AML-193 (cell line): ENCODE measurements at places on chromosomes 5 and 9.

DNA sequence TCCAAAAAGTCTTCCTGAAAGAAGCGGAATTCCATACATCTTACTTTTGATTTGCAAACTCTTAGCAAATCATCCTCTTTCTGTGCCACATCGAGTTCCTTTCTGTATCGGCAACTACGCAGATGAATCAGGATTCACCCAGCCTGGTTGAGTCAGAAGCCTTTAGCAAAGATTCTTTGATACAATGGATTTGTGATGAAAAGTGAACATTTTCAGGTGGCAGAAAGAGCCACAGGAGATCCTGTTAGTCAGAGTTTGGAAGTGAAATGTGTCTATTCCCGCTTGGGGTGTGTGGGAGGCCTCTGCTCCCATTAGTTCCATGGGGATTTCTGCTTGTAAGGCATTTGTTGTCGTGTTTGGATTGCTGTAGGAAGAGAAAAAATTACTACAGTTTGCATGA, 351.8 kb upstream of the WWC1 start:
- no peak for DNase-seq

DNA sequence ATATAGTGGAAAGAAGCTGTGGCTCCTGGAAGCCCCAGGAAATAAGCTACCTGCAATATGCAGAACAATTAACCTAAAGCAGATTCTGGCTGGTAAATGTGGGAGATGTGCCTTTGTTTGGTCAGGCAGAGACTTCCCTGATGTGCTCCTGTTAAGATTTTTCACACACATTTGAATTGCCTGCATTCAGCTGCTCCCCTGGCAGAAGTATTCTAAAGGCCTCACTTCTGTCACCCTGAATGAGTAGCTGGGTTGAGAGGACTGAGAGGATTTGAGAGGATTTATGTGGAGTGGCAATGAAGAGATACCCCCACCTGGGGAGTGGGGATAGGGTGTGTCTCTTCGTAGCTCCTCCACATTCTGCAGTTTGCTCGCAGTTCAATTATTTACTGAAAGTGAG, 130.5 kb downstream of the ST8SIA4 start:
- no peak for DNase-seq

DNA sequence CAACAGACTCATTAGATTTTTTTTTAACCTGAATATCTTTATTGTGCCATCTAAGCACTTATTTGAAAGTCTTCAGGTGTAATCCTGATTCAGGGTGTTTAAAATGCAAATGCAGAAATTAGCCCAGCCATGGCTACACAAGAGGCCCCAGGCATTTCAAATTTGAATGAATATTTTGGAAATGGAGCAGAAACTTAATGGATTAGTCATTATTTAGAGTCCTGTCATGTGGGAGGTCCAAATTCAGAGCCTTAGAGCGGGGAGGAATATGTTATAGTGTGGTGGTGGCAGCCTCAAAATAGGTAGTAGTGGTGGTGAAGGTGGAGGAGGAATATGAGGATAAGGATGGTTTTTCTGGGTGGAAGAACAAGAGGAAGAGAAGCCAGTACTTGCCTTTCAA, 567.0 kb downstream of the RAB3C start:
- DNase-seq, result no peak

- DNase-seq, result no peak
Observed at GRCh38 chr5:26026044-26026443, 1012.3 kb downstream of the CDH9 start.

DNA sequence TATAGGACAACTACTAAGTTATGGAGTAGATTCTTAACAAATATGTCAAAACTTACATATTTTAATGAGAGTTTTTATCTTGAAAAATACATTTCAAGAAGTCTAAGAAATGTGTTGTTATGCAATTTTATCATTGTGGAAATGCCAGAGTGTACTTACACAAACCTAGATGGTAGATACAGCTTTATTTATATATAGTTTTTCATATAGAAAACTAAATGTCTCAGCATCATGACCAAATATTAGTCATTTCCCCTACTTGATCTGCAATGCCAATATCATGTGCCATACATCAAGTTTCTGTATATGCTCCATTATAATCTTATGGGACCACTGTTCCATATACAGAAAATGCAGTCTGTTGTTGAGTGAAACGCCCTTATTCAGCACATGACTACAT, 28.7 kb downstream of the CAST start:
- DNase-seq, result no peak

DNA sequence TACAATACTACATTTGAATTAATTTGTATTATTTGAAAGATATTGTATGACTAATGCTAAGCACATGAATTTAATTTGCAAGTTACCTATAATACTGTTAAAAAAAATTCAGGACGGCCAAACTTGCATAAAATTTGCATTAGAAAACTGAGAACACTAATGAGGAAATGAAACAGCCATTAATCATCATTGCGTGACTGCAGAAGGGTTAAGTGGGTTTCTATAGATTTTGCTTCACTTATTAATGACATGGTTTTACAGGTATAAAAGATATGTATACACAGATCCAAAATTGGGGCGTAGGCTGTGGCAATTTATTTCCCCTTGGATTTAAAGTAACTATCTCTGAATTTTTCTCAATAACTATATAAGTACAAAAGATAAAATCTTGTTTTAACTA, 882.6 kb downstream of the PTPRD start:
- DNase-seq, result no peak

GRCh38 chr5:89817841-89818240, 591.7 kb downstream of the CETN3 start:
- DNase-seq, result no peak

GRCh38 chr5:66769839-66770617, 173.8 kb downstream of the MAST4 start:
- no peak for DNase-seq

GRCh38 chr5:41445937-41446563, 64.4 kb downstream of the PLCXD3 start:
- no peak for DNase-seq

DNA sequence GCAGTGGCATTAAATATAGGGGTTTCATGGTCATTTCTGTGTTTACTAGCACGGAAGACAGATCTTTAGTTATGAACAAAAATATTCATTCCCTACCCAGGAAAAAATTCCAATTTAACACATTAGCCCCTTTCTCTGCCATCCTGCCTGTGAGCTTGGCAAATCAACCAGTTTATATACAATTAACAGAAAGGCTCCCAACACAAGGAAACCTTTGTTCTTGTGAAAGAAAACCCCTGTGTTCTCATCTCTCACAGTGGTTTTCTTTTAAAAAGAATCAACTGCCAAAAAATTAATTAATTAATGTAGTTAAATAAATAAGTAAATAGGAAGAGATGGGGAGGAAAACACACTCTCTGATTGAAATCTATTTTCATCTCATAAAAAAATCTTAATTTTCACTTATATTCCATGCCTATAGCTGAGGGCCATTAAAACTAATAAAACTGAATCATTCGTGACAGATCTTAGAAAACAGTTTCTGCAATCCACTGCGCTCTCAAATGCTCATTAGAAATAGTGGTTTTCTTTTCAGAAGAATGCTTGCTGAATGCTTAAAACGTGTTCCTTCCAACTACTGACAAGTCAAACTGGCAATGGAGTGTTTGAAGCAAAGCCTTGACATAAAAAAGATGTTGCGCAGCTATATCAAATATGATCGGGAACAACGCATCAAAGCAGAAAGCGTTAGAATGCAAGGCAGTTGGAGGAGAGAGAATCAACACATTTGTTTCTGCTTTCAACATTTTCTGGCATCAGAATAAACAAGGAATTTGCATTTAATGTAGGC, 387.7 kb downstream of the TLR4 start:
- no peak for DNase-seq

DNA sequence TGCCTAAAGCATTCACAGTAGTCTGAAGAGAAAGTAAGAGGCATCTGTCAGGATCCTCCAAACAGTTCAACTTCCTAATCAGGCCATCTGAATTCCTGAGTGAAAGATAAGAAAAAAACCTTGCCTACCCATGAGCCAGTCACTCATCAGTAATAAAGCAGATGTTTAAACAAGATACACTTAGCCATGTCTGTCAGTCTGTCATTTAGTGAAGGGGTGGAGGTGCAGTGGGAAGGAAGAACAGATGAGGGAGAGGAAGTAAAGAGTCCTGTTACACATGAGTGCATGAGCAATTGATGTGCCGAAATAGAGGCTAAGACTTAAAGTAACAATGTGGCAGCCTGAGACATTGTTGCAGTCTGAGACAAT, 29.9 kb upstream of the DMRTA1 start:
- no peak for DNase-seq

- DNase-seq, result no peak
Observed at GRCh38 chr9:86577420-86578333, 223.5 kb upstream of the TUT7 start.

DNA sequence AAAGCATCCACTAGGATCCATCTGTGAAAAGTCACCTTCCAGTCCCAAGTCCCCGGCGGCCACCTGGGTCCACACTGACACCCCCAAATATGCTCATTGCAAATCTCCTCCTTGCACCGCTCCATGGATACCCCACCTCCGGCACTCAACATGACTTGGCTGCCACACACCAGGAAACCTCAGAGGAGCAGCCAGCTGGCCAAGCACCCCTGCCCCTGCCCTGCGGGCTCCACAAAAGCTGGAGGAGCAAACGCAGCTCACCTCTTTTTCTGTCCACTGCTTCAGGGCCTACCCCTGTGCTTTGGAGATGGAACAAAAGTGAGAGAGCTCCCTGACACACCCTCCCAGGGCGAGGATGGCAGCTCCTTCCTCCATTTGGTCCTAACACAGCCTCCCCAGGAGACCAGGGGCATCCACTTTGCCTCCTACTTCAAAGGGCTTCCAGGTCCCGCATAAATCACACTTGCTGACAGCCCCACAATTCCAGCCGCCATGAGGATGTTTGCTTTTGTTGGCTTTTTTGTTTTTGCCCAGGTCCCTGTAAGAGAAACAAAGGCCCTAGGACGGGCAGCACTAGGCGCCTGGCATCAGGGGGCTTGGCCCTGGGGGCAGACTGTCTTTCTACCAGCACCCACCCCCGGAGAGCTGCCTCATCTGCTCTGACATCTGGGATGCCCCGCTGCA, 14.8 kb downstream of the ROR2 start:
- no peak for DNase-seq

GRCh38 chr9:70049672-70050271, 6.1 kb downstream of the MAMDC2 start:
- no peak for DNase-seq

DNA sequence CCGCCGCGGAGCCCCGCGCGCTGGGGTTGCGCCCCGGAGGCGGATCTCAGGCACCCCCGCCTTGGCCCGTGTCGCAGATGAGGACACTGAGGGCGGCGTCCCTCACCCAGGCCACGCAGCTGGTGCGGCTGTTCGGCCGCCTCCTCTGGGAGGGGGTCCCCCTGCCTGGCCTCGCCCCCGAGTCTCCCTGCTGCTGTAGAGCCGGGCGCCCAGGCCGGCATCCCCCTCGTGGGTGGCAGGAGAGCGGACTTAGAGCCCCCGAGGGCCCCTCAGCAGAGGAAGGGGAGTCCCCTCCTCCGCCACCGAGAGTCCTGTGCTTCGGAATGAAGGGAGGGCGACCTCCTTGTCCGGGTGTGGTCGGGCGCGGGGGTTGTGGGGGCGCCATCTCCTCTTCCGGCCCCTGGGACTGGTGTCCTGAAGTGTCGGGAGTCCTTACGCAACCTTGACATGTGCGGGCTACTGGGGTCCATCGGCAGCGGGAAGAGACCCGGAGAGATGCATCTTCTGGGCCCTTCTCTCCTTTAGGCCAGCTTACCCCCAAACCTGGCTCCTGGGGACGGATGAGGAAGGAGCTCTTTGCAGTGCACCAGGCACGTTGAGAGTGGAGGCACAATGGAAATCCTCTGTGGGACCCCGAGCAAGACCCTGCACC, 11.7 kb upstream of the EXOSC2 start:
- DNase-seq, result no peak

GRCh38 chr9:70532716-70533115, 118.3 kb upstream of the KLF9 start:
- no peak for DNase-seq

DNA sequence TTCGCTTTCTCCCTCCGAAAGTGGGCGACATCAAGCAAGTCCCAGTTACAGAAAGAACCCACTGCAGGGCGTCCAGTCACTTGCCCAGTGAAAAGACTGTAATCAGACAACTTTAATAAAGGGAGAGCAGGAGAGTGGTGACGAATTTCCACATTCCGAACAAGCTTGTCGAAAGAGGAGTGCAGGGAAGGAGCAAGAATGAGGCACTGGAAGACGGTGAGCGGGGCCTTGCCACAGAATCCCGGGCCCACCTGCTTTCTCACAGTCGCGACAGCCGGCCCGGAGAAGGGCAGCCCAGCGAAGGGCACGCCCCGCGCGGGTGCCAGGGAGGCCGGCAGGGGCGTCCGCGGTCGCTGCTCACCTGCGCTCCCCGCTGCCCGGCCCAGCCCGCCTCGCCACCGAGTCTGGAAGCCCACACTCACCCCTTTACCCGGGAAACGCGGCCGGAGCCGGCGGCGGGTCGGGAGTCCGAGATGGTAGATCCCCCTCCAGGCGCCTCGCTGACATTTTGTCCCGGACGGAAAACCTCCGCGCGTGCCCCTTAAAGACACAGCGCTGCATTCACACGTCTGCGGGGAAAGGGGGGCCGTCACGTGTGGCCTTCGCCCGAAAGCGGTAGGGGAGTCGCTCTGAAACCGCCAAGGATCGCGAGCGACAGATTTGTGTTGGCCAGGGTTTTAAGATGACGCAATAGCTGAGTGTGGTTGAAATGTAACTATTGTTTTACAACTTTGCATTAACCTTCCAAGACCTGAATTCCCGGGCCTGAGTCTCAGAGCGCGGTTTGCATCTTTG, at the start of gene ZBED3:
ZBED3 (minus strand) TSS at position 597 of the 795 bp plus-strand sequence. CDS start 9,407 bp downstream, outside the sequence.
- peak; percentile 63 for DNase-seq

- no peak for DNase-seq
Observed at GRCh38 chr5:5666369-5666768, 243.9 kb downstream of the ICE1 start.

DNA sequence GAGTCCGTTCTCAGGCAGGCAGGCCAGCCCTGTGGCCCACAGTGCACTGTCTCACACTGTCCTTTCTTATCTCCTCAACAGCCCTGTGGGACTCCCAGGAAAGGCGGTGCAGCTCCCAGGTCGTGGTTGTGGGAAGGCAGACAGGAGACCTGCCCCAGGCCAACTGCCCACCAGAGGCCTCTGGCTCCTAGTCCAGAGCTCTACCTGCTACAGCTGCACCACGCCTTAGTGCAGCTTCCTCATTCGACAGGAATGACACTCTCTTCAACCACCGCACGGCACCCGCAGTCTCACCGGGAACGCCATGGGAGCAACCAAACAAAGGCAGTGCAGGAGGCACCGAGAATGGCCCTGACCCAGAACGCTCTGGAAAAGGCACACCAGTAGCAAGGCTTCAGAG, 25.3 kb downstream of the CAMSAP1 start:
- DNase-seq, result no peak

DNA sequence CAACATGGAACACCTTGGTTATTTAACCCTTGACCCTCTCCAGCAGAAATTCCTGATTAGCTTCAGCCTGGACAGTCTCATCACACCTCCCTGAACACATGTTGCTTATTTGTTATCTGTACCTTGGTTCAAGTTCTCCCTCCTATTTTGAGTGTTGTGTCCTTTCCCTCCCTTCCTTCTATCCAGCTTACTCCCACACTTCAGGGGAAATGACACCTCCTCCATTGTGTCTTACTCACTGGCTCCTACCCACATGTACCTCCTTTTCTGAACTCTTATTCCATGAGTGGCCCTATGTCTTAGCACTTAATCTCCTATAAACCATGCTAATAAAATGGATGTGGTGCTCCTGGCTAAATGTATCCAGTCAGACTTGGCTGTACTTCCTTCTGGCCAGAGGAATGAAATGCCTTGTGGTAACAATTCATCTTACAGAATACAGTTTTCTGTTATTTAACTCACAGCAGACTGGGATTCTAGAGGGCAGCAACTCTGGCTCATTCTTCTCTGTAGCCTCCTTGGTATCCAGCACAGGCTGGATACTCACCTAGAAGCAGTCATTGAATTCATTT, 11.2 kb downstream of the LIX1 start:
- no peak for DNase-seq

- DNase-seq, result no peak
Observed at GRCh38 chr9:4510546-4511322, 20.5 kb downstream of the SLC1A1 start.
